ENCODE measurements at places on chromosomes 1 and 21.

DNA sequence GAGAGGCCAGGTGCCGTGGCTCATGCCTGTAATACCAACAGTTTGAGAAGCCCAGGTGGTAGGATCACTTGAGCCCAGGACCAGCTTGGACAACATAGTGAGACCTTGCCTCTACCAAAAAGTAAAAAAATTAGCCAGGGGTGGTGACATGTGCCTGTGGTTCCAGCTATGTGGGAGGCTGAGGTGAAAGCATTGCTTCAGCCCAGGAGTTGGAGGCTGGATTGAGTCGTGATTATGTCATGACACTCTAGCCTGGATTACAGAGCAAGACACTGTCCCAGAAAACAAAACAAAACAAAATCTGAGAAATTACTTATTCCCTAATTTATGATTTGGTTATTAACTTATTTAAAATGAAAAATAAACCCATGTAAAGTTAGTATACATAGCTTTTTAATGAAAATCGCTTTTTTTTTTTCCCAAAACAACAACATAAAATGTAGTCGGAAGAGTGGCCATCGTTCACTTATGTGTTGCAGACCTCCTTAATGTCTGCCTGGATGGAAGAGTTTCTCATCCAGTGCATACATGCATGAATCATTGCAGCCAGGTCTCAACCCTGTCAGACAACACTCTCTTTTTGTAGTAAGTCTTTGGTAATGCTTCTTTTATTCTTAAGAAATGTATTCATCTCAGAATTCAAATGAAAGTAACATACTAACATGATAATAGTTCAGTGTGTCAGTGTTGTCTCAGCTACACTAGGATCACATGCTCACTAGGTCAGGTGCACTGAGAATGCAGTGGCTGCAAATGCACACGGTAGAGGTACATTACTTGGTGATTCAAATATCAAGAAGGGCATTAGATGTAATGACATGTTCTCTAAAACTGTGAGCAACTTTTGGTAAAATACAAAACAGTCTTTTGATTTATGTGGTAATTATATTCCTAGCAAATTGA, 28.0 kb downstream of the ITSN1 start:
- DNase-seq, result no peak

- DNase-seq, result no peak
These were observed 49.4 kb upstream of the BOLA1 start for GRCh38 chr1:149849947-149850360.

- DNase-seq, result no peak
These were observed 6.2 kb upstream of the POFUT2 start for GRCh38 chr21:45293726-45294401.

DNA sequence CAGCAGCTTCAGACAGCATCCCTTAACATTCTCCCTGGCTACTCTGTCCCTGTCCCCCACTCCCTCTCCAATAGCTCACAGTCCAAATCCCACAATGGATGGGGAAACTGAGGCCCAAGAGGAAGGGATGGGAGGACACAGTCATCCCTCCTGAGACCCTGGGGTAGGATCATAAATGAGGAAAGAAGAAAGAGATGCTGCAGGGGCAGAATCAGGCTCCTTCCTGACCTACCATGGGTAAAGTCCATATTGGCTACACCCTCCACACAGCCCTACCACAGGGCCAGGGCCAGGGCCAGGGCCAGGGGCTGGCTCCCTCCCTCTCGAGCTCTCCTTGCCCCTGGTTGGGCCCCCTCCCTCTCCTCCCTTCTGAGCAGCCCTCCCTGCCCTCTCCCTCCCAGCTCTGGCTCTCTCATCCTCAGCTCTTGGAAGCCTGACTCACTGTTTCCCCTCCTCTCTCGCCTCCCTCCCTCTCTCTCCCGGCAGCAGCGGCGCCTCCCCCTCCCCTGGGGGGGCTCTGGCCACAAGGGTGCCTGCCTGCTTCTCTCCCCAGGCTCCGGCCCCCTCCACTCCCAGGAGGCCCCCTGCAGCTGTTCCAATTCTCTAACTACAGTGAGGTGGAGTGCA, 4.9 kb downstream of the AHDC1 start:
- no peak for DNase-seq

- no peak for DNase-seq
These were observed 1.2 kb downstream of the CHD5 start for GRCh38 chr1:6178751-6179563.

DNA sequence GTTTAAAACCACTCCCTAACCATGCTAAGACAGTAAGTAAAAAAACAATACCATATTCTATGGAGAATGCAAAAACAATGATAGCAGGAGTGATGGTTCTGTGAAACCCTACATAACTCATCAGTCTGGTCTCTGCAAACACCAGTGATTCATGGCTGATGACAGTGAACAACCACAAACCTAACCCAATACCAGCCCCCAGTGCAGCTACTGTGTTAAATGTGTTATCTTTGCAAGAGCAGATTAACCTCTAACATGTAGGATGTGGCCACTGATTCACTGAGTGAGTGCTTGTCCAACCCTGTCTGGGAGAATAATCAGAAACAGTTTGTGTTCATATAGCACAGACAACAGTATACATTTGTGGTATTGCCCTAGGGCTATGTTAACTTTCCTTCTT, 100.2 kb upstream of the COG2 start:
- DNase-seq, result no peak

All from esophagus squamous epithelium (tissue), 5 donors.